ENCODE measurements at places on chromosomes 7 and 10.
A peak's percentile ranks its signal among the peaks of the same experiment; 100 is the strongest.

DNA sequence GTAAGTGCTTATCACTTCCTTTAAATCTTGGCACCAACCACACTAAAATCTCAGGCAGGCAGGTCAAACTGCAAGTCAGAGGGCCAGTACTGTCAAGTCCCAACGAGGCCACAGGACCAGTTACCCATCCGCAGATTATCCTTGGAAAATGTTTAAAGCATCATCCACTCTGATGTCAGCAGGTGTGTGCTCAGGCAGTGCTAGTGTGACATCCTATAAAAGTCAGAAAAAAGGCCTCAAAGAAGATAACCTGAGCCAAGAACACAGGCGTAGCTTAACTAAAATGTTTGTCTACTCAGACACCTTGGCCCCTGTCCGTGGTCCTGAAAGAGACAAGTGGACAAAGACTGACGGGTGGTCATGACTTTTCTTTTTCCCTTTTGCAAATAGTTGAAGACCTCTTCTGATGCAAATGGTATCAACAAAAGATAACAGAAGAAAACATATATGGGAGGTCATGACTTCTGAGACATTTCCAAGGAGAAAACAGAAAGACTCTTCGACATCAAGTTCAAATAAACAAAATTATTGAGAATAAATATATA is 309.3 kb downstream of the KCNMA1 start:
- no peak for DNase-seq

DNA sequence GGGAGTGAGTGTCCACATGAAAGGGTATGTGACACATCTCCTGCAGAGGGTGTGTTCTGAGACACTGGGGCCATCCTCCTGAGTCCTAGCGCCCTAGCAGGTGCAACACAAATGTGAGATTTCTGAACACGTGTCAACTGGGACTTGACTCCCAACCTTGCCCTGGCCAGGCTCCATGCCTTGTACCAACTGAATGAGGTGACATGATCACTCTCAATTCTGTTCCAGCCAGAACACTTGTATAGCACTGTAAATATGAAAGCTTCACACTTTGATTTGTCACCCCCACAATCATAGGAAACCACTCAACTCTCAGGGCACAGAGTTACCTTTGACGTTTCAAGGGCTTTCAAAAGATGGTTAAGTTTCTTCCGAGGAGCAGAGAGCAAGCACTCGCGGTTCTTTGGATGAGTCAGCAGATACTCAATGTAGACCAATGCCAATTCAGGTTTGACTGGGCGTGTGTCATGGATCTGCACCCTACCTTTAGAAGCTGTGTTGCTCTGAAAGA is 48.6 kb downstream of the NCAPG2 start:
- peak; percentile 92 for DNase-seq

- DNase-seq, result no peak
These were observed 295.9 kb upstream of the FOXK1 start for GRCh38 chr7:4386190-4386589.

GRCh38 chr7:117036836-117037235 is 83.5 kb downstream of the ST7 start:
- DNase-seq, result no peak

- no peak for DNase-seq
These were observed 50.6 kb downstream of the PTPRN2 start for GRCh38 chr7:158536871-158537515.

DNA sequence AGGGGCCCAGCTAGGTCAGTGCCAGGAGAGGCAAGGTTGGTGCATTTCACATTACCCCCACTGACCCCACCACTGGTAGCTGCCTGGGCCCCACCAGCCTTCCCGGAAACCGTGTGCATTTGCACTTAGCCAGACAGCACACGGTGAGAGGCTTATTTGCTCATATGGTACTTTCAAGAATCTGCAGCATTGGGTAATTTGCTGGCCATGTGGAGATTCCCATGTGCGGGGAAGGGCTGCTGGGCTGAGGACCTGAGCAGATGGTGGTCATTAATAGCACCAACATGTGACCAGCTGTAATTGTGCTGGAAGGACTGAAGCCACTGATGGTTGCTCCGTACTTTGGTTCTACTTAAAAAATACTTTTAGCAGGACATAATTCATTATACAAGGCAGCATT is 323.8 kb downstream of the DPP6 start:
- no peak for DNase-seq

- peak; percentile 72 for DNase-seq
These were observed 51.1 kb downstream of the ADRB1 start for GRCh38 chr10:114094795-114095194.

DNA sequence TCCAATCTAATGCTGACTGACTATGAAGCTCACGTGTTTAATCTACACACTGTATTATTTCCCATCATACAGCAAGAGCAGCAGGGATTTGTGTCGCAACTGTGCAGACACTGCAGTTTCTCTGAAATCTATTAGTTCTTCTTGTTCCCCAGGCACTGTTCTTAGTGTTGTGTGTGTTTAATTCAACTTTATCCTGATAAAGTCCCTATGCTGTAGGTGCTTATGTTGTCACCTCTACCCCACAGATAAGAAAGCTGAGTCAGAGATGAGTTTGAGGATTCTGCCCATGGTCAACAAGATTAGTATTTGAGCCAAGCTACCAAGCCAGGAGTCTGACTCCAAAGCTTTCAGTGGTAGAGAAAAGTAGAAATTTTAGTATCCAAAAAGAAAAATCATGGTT is 22.5 kb upstream of the EPHB6 start:
- no peak for DNase-seq

GRCh38 chr10:53469383-53469782 is 696.8 kb upstream of the MBL2 start:
- no peak for DNase-seq

GRCh38 chr7:116210345-116211005 is at the start of gene TES:
Gene TES (plus strand): TSS chr7:116210539. CDS start chr7:116210708, 169 bp downstream.
- DNase-seq, result peak; percentile 91

DNA sequence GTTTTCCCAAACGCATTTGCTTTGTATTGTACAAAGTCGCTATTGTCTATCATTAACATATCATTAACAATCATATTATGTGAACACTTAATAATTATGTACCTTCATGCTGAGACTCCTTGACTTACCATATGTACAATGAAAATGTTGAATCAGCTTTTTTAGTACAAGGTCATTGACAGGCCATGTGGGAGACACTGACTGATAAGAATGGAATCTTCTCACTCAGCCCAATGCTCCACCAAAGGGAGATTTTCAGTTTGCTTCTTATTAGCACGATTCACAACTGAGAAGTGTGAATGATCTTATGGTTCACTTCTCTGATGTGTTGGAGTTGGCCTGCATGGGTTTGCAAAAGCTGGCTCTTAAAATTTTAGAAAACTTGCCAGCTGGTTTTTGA is 253.5 kb upstream of the TEX47 start:
- no peak for DNase-seq

GRCh38 chr10:97522071-97522470 is 23.3 kb downstream of the UBTD1 start:
- no peak for DNase-seq

- no peak for DNase-seq
These were observed 47.6 kb downstream of the PRKG1 start for GRCh38 chr10:51121861-51122260.

DNA sequence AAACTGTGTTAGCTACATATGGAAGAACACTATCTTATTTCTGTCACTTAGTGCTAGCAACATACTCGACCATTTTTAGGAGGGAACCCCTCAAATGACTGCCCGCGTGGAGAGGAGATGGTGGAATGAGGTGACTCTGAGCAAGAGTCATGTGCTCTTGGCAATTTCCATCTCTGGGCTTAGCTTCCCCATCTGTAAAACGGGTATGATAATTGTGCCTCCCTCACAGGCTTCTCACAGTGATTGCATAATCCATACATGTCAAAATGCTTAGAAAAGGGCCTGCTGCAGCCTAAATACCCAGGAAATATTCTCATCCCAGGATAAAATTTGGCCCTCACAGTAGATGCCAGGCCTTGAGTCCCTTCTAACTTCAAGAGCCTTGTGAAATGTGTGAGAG is 86.6 kb downstream of the WDFY4 start:
- DNase-seq, result no peak

GRCh38 chr10:101060951-101061623 is 702 bp upstream of the KAZALD1 start:
- peak; percentile 98 for DNase-seq

GRCh38 chr7:114539575-114539974 is 125.0 kb downstream of the FOXP2 start:
- no peak for DNase-seq

DNA sequence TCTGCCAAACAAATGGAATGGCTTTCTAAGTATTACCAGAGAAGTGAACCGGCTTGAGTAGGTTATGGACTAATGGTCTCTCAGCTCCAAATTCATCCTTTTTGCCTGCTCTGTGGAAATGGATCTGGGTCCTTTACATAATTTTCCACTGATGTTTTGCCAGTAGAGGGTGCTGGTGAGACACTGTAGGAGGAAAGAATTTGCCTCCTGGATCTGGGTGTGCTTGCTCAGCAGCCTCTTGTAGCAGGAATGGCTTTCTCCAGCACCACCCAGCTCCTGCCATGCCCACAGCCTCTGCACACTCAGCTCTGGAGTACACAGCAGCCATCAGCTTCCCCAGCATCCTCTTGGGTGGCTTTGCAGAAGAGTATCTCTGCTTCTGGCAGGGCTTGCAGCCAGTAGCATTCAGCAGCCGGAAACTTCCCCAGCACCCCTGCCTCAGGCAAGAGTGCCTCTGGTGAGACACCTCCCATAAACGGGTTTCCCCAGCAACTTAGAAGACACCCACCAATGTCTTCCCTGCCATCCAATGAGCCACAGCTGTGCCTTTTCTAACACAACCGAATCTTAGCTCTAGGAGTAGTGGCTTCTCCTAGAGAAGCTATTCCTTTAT is 235.0 kb upstream of the PLPP4 start:
- peak; percentile 59 for DNase-seq

DNA sequence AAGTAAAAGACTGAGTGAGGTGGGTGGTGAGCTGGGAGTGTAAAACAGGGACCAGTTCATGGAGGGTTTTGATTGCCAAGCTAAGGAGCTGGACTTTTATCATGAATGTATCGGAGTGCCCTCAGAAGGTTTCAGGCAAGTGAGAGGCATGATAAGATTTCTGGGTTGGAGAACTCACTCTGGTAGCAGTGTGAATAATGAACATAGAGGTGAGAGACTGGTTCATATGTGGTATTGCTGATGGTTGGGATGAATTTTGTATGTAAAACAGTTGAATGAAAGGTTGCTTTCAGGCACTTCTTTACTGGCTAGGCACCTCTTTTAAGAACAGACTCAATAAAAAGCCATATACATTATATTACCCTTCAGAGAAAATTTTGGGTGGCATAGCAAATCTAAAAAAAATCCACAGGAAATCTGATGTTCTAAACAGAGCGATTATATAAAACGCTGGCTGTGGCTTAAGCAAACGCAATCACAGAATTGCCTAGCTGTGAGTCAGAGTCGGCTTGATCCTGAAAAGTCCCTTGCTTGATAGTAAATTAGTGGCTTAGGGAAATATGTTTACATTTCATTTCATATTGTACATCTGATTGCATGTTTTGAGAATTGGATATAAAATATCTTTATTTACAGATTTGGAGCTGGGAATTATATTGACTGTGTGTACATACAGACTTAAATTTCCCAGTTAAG is 92.9 kb upstream of the HDAC9 start:
- DNase-seq, result no peak

- no peak for DNase-seq
These were observed 6.3 kb upstream of the CDH23 start for GRCh38 chr10:71390461-71390835.

DNA sequence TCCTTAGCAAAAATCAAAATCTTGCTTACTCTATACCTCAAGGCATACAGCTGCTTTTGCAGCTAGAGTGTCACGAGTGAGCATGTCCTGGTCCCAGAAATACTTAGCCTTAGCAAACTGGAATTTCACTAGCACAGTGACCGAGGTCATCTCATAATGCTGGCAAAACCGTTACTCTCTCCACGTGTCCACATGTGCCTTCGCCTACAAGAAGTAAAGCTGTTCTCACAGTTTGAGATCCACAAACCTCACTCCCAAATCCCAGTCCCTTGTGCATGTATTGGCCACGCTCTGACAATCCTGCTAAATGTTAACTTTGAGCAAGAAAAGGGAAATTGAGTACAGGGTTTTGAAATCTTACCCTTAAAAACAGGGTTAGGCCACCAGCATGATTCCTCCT is 111.0 kb upstream of the PLXDC2 start:
- no peak for DNase-seq

DNA sequence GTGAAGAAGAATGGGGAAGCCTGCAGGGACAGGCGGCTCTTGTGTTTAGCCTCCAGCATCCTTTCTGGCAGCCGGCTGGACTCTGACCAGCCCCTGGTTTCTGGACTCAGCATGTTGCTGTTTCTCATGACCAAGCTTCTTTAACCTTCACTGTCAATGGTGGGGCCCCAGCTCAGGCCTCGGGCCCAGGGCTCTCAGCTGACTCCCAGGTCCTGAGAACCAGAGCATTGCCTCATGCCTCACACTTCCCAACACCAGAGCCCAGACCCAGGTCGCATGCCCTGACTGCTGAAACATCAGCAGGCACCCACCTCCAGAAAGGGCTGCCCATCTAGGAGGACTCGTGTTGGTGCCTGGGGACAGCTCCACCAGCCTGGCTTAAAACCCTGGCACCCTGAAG is 34.8 kb upstream of the FGFR2 start:
- DNase-seq, result no peak

- DNase-seq, result no peak
These were observed 68.3 kb downstream of the PDE1C start for GRCh38 chr7:32001948-32002347.

GRCh38 chr10:14776546-14776945 is 1.8 kb upstream of the FAM107B start:
- DNase-seq, result no peak

- DNase-seq, result no peak
These were observed 25.9 kb downstream of the SFXN4 start for GRCh38 chr10:119139464-119140067.

GRCh38 chr10:105793071-105793470 is 1152.0 kb downstream of the SORCS3 start:
- DNase-seq, result no peak

DNA sequence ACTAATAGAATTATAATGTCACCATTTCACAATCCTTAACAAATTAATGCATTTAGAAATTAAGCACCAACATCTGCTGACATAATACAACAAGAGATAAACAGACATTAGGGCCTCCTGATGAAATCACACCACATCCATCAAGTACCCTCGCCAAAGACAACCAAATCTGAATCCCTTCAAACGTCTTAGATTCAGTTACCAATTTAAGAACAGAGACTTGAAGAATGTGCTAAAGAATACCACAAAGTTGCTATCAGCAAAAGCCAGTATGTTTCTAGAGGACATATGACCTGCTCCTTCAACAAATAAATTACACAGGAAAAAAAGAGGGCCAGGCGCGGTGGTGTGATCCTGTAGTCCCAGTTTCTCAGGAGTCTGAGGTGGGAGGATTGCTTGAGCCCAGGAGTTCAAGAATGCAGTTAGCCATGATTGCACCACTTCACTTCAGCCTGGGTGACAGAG is 144.5 kb downstream of the REEP3 start:
- no peak for DNase-seq

All from GM13977 (cell line).